ENCODE measurements at places on chromosomes 5 and 9.

GRCh38 chr5:179870403-179870903, 11.8 kb upstream of the MRNIP start:
- DNase-seq = no peak

DNA sequence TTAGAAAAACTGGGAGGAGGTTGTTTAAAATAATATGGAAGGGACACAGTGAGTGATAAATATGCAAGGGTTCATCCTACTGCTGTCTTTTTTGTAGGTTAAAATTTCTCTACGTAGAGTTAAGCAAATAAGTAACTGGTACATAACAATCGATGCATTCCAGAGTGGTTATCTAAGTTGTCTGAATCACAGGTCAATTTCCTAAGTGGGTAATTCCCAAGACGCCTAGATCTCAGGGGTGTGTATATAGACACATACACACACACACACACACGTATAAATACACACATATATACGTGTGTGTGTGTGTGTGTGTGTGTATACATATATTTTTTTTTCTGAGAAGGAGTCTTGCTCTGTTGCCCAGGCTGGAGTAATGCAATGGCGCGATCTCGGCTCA, 22.3 kb downstream of the CAAP1 start:
- no peak for DNase-seq

GRCh38 chr5:87081016-87081415, 186.7 kb upstream of the RASA1 start:
- no peak for DNase-seq

- no peak for DNase-seq
Measured at GRCh38 chr9:89972535-89972934, 367.7 kb downstream of the GADD45G start.

DNA sequence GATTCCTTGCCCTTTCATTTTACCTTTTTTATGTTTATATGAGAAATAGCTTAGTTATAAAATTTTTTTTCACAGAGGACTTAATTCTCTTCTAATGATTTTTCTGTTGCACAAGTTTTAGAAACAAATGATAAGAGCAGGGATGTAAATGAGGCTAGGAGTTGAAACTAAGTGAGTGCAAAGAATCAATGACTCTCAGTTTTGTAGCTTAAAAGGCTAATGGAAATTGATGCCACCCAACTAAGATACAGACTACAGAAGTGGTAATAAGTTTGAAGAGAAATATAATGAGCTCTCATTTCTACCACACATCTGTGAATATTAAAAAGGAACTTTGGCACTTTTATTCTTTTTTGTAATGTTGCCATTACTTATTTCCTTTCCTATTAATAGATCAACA, 105.1 kb downstream of the LURAP1L start:
- no peak for DNase-seq

GRCh38 chr9:93304574-93305496, 120.9 kb downstream of the WNK2 start:
- peak; percentile 7 for DNase-seq

GRCh38 chr9:131656356-131657036, 83.4 kb downstream of the RAPGEF1 start:
- DNase-seq = no peak

GRCh38 chr9:115517335-115518075, 399.5 kb upstream of the TNC start:
- DNase-seq = no peak

DNA sequence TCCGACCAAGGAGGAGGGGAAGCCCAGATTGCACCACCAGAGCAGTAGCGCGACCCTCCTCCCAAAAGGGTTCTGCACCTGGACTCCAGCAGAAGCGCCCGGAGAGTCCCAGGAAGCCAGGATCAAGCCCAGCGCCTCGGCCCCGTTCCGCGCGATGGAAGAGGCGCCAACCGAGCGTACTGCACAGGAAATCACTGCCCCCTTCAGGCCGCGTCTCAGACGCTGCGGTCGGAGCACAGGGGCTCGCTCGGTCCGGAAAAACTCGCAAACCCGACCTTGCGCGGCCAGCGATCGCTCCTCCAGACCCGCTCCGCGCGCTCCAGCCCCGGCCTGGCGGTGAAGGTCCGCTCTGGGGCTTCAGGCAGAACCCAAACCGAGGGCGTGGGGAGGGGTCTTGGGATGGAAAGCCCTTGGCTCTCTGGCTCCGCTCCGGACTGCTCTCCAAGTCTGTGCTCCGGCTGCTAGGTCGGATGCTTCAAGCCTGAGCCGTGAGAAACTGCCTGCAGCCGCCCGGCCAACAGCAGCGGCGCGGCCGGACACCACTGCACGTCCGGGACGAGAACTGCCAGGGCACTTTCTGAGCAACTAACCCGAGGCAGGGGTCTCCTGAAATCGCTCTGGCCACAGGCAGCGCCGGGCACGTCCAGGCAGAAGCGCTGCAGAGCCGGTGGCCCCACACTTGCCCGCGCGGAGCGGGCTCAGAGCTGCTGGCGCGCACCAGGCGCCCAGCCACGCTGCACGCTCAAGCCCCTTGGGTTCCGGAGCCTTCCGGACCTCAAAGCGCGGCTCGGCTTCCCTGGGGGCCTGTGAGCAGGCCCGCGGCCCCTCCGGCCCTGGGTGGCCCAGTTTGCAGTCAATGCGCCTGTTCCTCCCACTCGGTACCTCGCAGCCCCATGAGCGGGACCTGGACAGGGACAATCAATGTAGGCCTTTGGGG, 1.3 kb downstream of the GABBR2 start:
- DNase-seq = peak; percentile 19

- DNase-seq = peak; percentile 12
Measured at GRCh38 chr5:59698207-59699178, 195.0 kb downstream of the PDE4D start.

DNA sequence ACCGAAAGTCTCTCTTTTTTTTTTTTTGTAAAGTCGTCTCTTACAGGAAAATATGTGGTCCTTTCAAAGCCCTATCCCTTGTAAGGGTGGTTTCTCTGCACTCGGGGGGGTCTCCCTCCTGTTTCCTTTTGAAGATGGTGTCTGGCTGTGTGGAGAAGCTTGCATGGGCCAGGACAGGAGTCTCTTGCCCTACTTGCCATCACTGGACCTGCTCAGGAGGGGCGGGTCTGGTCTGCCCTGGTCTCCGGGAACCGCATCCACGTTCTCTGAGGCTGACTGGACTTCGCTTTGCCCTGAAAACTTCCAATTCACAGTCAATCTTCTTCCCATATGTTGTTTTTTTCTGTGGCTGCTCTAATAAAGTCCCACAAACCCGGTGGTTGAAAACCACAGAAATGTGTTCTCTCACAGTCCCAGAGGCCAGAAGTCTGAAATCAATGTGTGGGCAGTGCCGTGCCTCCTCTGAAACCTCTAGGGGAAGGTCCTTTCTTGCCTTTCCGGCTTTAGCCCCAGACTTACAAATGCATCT, 92.9 kb upstream of the IER5L start:
- DNase-seq = no peak

DNA sequence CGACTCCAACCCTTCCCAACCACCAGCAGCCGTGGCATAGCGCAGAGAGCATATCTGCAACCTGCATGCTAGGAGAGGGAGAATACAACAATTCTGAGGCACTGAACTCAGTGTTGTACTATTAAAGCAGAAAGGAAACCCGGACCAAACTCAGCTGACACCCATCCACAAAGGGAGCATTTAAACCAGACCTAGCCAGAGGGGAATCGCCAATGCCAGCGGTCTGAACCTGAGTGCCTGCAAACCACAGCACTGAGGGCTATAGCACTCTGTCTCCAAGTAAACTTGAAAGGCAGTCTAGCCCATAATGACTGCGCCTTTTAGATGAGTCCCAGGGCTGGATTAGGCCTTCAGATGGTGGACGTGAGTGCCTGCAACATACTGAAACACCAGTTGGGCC, 494.4 kb upstream of the PTPRD start:
- no peak for DNase-seq

- DNase-seq = no peak
Measured at GRCh38 chr5:168612996-168613395, 33.8 kb upstream of the PANK3 start.

GRCh38 chr5:140420226-140420570, 18.6 kb downstream of the ANKHD1 start:
- DNase-seq = no peak

GRCh38 chr5:978054-978453, 30.5 kb upstream of the NKD2 start:
- no peak for DNase-seq

DNA sequence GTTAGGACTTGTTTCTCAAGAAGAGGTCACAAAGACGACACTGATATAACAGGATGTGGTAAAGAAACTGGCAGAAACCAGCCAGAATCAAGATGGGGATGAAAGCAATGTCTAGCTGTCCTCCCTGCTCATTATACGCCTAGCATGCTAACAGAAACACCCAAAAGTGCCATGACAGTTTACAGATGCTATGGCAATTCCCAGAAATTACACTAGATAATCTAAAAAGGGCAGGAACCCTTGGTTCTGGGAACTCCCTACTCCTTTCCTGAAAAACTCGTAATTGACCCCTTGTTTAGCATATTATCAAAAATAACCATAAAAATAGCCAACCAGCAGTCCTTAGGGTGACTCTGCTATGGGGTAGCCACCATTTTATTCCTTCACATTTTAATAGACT, 10.9 kb upstream of the MRPS30 start:
- no peak for DNase-seq

GRCh38 chr5:32520972-32521371, 64.4 kb upstream of the SUB1 start:
- DNase-seq = no peak

- DNase-seq = no peak
Measured at GRCh38 chr5:13580058-13580457, 364.4 kb downstream of the DNAH5 start.

DNA sequence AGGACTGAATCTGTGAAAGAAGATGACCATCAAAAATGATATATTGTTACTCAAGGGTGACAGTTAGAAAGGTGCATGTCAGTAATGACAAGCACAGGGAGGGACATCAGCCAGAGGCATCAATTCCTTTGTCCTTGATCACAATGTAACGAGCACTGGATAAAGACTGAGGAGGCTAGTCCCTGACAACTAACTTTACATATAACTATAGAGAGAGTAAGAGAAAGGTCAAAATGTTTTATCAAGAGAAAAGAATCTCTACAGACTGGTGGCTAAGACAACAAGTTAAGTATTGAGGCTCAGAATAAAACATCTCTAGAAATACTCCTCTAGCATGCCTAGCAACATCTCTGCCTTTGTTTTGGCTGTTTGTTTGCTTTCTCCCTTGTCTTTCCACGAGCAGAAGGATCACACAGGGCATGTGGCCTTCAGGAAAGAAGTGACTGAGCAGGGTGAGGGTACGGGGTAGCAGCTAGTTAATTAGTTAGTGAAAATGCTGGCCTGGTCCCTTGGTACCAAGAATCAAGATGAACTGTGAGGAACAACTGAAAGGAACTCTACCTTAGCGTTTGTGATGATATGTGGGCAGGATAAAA, 724.1 kb upstream of the MEF2C start:
- no peak for DNase-seq

- no peak for DNase-seq
Measured at GRCh38 chr9:75000835-75001234, 27.3 kb downstream of the CARNMT1 start.

- DNase-seq = no peak
Measured at GRCh38 chr5:333945-334344, 12.4 kb downstream of the AHRR start.

DNA sequence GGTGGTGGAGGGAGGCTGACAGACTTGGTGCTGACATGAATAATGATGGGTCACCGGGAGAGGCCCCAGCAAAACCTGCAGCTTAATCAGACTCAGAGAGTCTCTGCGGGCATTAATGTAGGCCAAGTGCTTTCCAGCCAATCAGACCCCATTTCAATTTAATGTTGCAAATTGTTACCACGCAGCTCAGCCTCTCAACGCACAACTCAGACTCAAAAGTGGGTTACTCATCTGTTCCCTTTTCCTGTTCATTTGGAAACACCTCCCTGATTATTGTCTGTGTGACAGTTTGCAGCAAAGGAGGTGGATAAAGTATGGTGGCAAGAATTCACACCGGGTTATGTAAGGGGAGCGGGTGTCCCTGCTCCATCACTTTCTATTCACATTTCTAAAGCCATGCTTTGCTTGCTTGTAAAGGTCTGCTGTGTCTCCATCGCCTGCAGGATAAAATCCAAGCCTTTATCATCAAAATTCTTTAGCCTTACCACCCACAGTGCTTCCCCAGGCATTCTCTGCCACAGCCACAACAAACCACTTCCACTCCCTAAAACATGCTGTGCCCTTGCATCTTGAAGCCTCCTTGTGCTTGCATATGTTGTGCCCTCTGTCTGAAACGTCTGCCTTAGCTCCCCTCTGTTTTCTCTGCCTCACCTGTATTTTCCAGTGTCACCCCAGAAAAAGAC, 156.5 kb downstream of the ASTN2 start:
- DNase-seq = no peak

DNA sequence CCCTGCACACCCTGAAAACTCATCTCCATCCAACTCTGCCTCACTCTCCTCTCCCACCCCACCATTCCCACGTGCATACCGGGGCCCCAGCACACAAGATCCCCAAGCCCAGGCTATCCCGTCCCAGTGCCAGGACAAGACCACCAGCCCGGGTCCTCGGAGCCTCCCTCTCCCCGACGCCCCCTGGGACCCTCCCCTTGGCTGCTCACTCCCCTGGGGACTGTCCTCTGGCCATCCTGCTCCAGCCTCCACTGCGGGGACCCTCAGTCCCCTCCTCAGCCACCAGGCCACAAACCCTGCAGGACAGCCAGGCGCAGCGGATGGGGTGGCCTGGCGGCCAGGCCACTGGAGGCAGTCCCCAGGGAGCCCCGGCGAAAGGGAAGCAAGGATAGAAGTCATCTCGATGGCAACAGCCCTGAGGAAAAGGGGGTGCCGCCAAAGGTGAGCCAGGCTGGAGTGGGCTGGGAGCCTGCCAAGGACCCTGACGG, 62.8 kb downstream of the C9orf50 start:
- DNase-seq = no peak

- DNase-seq = no peak
Measured at GRCh38 chr5:38830521-38831051, 15.2 kb upstream of the OSMR start.

DNA sequence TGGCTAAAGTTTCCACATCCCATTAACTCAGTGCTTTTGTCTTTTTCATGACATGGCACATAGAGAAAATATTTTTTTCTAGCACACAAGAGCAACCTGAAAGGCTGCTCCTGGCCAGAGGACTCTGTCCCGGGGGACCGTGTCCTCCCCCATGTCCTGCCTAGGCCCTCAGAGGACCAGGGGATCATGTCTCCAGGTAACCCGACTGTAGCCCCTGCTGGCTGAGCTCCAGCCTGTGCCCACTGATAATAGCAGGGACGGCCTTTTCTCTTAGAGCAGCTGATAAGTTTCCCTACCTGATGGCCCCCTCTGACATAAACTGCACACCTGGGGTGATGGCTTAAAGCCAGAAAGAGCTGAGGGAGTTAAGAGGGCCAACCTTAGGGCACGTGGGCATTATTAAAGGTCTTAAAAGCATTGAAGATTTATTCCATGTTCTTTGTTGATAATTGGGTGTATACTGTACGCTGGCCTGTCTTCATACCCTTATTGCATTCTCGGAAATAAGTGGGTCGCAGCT, 5.9 kb downstream of the HDHD3 start:
- no peak for DNase-seq

GRCh38 chr5:14250748-14251701, 107.9 kb downstream of the TRIO start:
- DNase-seq = no peak

All from NCI-H774 (cell line).